ENCODE measurements at places on chromosomes 2 and 18. TPM values are rescaled to one million over a fixed set of nuclear protein-coding genes. Genes with fewer than 3 reads are reported as not detected.

DNA sequence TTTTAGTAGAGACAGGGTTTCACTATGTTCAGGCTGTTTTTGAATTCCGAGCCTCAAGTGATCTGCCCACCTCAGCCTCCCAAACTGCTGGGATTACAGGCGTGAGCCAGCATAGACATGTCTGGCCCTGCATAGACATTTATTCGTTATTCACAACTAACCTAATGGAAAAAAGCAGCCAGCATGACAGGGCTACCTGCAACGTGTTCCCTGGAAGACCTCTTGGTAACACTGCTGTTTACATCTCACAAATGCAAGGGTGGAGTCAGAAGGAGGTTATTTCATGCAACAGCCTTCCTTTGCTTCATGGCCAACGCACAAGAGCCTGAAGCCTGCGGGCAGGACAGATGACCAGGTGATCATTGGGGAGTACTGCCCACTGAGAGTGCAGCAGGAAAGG lies 9.2 kb downstream of the SERPINE2 start:
- no peak for DNase-seq

- no peak for DNase-seq
These were observed 128.4 kb downstream of the KLHL29 start for GRCh38 chr2:23513245-23513871.

- no peak for DNase-seq
These were observed 27.5 kb upstream of the MARCHF7 start for GRCh38 chr2:159684796-159685195.

DNA sequence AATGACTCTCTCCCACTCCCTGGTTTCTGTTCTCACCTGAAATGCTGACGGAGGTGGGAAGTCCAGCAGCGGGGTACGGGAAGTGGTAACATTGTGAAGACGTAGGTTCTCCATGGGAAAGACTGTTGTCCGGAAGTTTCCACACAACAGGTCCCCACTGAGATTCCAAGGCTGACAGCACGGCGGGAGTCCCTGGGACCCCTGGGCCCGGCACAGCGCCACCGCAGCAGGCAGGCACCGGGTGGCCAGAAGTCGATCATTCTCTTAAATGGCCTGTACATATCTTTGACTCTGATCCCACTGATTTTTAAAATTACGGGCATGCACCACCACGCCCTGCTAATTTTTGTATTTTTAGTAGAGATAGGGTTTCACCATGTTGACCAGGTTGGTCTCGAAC lies 201.0 kb upstream of the SALL3 start:
- no peak for DNase-seq

DNA sequence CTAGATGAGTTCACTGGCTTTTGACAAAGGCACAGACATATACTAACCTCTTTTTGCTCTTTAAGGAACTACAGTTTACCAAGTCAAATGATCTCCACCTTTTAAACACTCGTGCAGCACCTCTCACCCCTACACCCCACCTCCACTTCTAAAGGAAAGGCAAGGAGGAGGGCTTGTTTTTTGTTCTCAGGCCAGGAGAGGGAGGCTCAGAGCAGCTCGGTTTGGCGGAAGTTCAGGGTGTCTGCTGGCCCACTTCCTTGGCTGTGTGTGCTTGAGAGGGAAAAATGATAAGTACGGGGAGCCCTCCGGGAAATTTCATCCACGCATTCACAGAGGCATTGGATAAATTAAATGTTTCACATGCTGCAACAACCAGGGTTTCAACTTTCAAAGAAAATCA lies 667.9 kb downstream of the BCL11A start:
- DNase-seq: no peak

DNA sequence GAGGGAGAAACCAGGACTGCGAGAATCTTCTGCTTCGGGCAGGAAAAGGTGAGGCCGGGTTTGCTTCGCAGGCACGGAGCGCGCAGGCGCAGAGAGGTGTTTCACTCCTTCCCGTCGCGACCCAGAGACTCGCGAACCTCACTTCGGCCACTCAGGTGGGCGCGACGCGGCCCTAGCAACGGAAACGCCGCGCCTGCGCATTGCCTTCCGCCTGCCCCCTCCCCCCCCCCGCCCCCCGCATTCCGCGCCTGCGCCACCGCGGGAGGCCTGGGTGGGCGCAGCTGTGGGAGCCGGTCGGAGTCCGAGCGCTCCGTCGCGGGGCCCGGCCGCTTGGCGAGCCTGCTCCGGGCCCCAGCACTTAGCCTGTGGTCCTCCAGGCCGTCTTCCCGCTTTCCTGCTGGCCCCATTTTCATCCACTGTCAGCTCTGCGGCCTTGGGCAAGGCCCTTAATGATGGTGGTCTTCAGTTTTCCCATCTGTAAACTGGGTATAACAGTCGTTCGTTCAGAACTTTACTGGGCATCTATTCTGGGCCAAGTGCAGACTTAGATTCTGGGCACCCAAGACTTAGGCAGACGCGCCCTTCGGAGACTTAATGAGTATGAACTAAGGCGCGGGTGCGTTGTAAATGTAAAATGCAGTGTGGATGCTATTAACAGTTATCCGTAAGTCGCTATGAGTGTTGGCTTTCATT lies 62.1 kb upstream of the ACKR3 start:
- DNase-seq: peak; percentile 68

DNA sequence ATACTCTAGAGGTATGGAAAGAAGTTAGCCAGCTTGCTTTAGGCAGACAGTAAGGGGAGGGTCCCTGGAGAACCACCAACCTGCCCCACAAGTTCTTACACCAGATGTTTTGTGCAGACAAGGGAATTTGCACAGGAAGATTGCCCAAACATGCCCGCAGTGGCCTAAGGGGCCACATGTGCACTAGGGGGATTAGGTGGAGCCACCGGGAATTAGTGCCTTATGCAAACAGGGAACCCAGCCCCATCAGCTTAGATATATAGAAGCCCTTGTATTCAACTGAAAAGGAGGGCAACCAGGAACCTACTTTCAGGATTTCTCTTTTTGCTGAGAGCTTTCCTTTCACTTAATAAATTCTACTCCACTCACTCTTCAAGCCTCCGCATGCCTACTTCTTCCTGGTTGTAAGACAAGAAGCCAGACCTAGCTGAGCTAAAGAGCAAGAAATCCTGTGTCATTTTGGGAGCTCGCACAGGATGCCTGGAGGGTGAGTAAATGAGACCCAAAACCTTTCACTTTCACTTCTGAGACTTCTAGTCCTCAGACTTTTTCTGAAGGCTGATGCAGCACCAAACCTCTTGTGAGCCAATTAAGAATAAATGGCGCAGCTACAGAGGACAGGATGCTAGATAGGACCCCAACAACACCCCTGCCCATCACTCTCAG lies 146.3 kb downstream of the GCA start:
- DNase-seq: no peak

DNA sequence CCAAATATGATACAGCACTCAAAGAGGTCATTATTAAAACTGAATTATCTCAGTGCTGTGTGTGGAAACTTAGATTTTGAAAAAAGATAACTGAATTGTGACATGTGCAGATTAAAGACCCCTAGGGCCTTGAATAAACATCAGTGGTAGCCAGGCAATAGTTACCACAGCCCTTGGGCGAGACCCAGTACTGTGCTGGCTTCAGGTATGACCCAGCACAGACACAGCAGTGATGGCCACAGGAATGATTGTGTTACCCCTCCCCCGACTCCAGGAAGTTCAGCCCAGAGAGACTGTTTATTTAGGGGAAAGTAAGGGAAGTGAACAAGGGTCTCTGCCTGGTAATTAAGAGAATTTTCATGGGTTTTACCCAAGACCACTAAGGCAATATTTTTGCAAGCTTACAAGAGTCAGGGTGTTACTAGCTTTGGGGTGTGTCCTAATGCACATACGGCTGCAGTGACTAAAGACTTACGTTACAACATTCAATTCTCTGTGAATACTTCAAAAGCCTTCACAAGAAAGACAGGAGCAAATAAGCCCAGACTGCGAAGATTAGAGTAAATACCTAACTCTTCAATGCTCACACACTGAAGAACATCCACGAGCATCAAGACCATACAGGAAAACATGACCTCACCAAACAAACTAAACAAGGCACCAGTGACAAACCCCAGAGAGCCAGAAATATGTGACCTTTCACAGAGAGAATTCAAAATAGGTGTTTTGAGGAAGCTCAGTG lies 28.2 kb upstream of the ITGAV start:
- no peak for DNase-seq

- DNase-seq: no peak
These were observed 48.6 kb downstream of the KLHL14 start for GRCh38 chr18:32724071-32724749.

DNA sequence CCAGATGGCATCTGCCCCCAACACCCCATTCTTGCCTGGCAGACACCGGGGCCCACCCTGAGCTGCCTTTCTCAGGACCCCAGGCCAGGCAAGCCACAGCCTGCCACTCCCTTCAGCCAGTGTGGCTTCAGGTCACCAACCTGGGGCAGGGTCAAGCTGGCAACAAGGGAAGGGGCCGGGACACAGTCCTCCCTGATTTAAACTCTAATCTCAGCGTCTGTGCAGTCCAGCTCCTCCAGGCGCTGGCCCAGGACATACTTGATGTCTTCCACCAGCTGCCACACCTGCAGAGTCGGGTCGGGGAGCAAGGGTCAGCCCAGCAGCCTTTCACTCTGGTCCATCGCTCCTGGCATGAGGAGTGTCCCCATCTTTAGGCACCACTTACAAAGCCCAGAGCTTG lies 29.0 kb upstream of the ALPP start:
- no peak for DNase-seq

GRCh38 chr2:153132418-153132817 lies 346.1 kb downstream of the RPRM start:
- DNase-seq: no peak

- DNase-seq: no peak
These were observed 531.8 kb upstream of the ID2 start for GRCh38 chr2:8149985-8150539.

DNA sequence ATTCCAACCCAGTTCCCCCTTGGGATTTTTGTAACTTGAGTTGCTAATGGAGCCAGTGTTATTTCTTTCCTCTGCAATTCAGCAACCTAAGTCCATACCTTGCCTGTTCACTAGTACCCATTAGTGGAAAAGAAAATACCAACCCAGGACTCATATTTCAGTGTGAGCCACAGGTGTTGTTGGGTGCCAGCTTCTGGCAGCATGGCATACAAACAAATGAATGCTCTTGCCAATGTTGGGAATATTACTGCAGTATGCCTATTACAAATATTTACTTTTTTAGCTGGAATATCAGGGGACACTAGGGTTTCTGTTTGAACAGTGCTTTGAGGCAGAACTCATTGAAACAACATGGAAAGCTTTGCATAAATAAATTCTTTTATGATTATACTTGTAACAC lies 130.2 kb downstream of the NCKAP5 start:
- DNase-seq: no peak

- DNase-seq: peak; percentile 59
These were observed 81.8 kb downstream of the HDAC4 start for GRCh38 chr2:239318790-239319661.

DNA sequence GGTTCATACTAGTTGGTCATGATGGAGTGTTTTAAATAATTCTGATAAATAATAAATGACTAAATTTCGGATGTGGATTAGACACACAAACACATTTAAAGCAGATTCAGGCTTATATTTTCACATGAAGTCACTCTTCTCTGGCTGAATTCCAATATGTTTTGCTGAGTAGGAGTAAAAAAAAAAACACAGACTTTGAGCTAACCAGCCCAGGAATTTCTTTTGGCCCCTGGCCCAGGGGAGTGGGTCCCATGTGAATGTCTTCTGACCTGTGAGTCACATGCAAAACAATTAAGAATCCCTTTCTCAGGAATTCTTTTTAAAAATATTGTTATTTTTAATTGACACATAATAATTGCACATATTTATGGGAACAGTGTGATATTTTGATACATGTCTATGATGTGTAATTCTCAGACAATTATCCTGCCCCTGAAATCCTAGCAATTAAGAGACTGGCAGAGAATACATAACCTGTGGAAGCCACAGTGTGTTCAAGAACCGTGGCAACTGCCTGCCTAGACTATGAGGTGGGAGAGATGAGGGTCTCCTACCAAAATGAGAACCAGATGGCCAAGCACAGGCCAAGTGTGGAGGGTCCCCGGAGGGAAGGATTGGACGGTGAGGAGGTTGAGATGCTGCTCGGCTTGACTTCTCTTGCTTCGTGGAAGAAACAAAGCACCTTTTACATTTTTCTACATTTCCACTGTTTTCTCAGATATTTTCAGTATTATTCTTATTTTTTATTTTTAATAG lies 236.4 kb downstream of the PIEZO2 start:
- DNase-seq: no peak

GRCh38 chr2:229340086-229340760 lies 69.1 kb upstream of the PID1 start:
- DNase-seq: no peak

GRCh38 chr2:128214866-128215460 lies 103.7 kb downstream of the HS6ST1 start:
- no peak for DNase-seq

- DNase-seq: peak; percentile 48
These were observed 134.1 kb upstream of the GLI2 start for GRCh38 chr2:120601566-120601965.

GRCh38 chr2:232324778-232325177 lies 53.8 kb upstream of the ALPP start:
- DNase-seq: no peak

DNA sequence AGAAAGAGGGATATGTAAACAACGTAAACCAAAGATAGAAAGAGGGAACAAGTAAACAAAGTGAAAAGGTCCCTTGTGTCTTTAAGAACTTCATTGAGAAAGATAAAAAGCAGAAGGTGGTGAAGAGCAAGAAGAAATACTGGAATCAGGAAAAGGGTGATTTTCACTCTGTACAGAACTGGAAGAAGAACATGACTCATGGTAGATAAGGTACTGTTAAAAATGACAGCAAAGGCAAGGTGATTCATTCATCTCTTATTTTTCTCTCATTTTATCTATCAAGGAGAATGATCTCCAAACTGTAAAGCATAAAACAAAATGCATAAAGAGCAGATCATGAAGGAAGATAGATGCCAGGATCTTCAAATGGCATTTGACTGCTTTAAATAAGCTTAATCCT lies 724.6 kb upstream of the CELF4 start:
- DNase-seq: no peak

GRCh38 chr2:45750001-45750400 lies 98.5 kb downstream of the PRKCE start:
- DNase-seq: no peak

The FEV gene
- not detected for polyA plus RNA-seq

Data from psoas muscle (tissue), 8 donors.